Right ventricle myocardium inferior (tissue), 1 donor: ENCODE measurements at places on chromosomes 11 and 22.
A peak's percentile ranks its signal among the peaks of the same experiment; 100 is the strongest.

GRCh38 chr22:45240810-45241631 is at the start of gene KIAA0930:
Gene KIAA0930 (minus strand): TSS chr22:45240894. CDS start chr22:45240703, 191 bp downstream.
- DNase-seq, result peak; percentile 91

- DNase-seq, result no peak
Observed at GRCh38 chr11:111459506-111460270, 52.5 kb downstream of the BTG4 start.

DNA sequence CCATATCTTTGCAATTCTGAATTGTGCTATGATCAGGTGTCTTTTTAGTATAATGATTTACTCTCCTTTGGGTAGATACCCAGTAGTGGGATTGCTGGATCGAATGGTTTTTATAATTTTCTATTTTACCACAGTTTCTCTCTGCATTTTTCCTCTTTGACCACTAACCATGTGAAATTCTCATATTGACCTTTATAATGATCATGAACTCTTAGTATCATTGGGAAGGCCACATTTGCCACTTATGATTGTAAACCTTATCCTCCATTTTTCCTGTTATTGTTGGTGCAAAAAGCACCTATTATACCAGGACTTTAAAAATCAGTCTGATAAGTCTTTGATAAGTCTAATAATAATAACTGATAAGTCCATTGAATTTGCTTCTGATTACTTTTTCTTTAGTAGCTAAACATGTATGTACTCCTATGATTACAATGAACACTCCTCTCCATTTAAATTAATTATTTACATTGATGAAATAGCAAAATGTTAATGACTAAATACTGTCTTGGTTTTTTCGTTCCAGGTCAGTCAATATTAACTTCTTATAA is 9.6 kb downstream of the NEAT1 start:
- DNase-seq, result no peak

DNA sequence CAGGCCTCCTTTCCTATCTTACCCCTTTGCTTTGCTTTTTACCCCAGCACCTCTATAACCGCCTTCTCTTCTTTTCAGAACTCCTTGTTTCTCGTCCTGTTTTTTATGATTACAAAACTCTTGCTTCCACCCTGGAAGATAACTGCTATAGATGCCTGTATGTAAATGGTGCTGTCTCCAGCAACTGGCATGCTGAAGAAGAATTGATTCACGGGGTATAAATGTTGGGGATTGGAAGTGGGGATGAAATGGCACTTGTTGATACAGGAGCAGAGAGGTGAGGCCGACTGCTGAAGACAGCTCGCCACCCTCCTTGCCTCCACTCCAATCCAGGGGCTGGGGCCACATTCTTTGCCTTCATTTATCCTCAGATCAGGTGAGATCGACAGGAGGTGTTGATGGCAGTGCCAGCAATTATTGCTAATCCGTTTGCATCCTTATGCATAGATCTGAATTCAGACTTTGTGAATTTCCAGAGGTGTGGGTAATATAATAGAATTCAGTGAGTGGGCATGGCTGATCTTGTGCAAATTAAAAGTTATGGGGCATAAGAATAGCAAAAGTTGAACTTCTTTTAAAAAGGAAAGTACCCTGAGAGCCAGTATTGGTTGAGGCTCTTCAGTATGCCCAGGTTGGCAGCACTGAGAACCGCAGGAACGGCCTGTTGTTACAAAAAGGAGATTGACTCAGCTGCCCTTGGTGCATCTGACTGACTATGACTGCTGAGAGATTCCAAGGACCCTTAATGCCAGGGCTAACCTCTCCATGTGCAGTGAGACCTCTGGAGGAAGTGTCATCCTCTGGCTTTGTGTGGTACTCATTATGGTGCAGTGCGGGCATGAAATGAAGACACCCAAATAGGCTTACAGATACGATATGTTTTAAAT is 5.3 kb downstream of the NEAT1 start:
- no peak for DNase-seq

DNA sequence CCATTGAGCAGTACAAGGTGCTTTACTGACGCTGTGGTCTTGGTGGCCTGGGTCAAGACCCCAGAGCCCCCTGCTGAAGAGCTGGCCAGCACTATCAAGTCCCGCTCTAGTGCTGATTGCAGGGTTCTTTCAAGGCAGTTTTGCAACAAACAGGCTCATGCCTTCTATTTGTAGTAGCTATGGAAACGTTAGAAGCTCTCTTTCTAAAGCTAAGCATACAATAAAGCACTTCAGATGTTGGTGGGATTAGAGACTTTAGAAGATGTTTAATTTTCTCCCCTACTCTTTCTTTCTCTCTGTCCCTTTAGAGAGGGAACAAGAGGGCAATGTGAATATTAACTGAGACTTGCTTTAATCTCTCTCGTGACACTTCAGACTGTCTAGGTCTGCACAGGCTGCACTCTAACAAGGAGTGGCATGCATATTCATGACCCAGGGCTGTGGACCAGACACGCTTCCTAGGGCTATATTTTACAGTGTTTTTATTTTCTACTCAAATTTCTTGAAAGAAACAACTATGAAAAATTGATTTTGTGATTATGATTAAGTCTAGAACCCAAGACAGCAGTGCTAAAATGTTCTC is 138.6 kb downstream of the WNT7B start:
- no peak for DNase-seq

- no peak for DNase-seq
Observed at GRCh38 chr11:133895061-133895479, 49.8 kb upstream of the SPATA19 start.

DNA sequence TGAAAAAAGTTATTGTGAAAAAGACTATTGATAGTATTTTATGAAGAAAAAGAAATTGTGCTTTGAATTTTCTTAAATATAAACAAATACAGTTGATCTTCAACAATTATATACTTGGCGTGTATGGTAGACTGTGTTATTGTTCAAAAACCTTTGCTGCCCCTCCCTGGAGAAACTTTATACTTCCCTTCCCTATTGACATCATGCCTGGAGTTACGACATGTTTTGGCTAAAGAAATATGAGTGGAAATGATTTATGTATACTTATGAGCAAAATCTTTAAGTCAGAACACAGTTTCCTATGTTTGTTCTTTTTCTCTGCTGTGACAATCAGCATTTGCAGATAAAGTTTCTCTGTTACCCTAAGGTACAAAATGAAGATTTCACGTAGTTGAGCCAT is 243.8 kb downstream of the TMEM135 start:
- DNase-seq, result no peak

DNA sequence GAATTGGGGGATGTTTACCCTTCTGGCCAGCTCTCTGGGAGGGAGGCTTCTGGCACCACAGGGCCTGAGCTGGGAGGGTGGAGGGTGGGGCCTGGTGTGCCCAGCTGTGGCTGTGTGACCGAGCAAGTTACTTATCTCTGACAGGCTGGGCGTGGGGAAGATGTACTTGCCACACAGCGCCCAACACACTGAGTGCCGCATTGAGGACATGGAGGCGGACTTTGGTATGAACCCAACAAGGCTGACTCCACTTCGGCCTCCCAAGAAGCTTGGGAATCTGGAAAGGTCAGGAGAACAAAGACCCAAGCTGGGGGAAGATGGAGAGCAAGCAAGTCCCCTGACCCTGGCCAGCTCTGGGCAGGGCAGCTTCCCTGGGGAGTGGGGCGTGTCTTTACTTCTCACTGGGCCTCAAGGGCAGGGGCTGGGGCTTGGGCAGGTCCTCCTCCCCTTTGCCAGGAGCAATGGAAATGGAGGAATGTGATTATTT is 2.4 kb upstream of the MGAT3 start:
- DNase-seq, result no peak

- no peak for DNase-seq
Observed at GRCh38 chr22:36325154-36326031, 62.4 kb downstream of the MYH9 start.

DNA sequence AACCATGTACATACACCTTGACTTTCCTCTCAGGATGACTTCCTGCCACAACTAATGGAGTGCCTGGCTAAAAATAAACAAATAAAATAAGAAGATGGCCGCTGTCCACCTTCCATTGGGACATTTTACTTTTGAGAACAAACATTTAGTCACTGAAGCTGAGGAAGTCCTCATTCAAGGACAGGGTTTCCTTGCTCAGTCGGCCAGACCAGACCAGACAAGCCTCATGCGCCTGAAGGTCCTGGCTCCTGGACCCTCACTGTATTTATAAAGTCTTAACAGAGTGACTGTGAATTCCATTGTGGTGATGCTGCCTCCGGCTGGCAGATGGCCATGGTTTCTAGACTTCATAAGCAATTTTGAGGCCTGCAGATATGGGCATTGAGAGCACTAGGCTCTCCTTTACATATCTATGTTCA is 114.5 kb downstream of the MAML2 start:
- DNase-seq, result no peak

DNA sequence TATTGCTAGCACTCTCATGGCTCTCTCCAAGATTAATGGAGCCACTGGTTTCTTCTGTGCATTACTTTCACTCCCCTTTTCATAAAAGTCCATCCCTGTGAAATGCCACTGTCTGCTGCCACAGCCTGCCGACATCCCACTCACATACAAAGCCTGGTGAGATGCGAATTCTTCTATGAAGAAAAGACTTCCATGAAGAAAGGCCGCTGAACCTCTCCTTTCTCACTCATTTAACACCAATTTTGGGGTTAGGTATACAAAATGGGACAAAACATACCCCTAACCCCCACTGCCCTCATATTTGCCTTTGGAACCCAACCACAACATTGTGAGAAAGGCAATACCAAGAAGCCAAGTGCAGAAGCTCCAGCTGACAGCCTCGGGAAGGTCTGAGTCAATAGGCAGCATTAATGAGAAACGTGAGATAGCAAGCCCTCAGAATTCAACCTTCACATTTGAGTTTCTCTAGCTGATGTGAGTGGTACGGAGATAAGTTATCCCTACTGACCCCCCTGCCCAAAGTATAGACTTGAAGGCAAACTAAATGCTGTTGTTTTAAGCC is 156.4 kb downstream of the ATG16L2 start:
- DNase-seq, result no peak

GRCh38 chr11:113148652-113149051 is 165.7 kb upstream of the TTC12 start:
- no peak for DNase-seq

GRCh38 chr11:12666915-12667314 is 7.3 kb upstream of the TEAD1 start:
- no peak for DNase-seq

GRCh38 chr11:73147771-73148681 is 5.9 kb upstream of the FCHSD2 start:
- peak; percentile 75 for DNase-seq

GRCh38 chr11:106092446-106092845 is 15.0 kb downstream of the AASDHPPT start:
- DNase-seq, result no peak

DNA sequence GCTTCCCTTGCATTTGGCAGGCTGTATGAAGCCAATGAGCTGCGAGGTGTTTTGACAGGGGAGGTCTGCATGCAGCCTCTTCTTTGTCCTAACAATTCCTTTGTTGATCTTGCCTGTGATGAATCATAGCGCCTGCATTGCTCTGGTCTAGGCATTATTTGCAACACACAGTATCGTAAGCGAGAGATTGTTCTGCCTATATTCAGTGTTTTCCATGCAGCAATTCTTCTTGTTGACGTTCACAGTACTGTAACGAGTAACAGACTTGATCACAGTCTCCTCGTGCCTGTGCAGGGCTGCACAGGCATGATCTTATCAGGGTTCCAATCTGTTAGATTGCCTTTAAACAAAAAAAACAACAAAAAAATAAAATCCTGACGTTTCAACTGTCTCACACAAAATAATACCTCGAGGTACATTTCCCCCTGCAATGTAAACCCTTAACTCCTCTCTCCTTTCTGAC is 13.9 kb upstream of the ADSL start:
- no peak for DNase-seq

DNA sequence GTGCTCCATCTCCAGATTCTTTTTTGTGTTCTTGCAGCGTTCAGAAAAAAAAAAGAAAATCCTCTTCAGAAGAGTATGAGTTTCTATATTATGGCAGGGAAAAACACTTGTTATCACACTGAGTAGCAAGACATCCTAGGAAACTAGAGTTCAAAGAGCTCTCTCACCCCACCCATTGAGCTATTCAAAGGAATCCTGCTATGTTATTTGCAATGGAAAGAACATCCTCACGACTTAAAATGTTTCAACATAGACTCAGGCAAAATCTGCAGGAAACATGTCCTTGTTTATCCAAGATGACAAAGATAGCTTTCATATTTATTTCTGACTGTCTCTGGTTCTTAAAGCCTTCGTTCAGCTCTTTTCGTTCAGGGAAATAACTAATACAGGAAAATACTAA is 331.6 kb upstream of the ANO5 start:
- no peak for DNase-seq

DNA sequence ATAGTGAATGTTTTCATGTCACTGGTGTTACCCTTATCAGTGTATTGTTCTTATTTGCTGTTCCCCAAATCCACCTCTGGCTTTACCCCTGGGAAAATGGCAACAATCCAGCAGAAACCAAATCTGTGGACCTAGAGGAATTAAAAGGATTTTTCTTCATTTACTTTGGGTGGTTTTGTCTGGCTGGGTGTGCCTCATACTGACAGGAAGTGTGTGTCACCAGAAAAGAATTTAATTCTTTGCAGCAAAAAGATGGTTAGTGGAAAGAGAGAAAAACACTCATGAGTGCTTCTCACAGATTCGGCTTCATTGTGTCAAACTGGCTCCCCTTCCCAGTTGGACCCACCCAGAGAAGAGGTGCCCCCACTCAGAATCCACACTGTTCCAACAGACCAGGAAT is 38.9 kb downstream of the FZD4 start:
- DNase-seq, result no peak

GRCh38 chr11:102047305-102047924 is at the start of gene CFAP300:
Gene CFAP300 (plus strand): TSS chr11:102047437. CDS start chr11:102047471, 34 bp downstream.
- DNase-seq, result peak; percentile 95

DNA sequence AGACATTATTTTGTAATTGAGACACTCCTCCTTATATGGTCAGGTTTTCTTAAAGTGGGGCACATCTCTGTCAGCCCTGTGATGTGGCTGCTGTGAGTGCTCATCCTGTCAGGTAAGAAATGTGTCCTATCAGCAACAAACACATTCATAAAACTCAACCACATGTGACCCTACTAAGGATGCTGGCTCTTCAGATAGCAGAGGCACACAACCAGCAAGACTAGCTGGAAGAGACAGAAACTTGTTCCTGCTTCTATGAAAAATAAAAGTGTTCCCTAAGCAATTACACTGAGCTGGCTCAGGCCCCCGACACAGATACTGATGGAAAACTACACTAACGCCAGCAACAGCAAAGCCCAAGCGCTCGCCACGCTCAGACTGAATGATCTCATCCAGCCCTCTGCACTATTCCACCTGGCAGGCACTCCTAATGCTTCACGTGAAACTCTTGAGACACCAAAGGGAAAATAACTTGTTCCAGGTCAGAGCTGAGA is 49.8 kb upstream of the CYP2D6 start:
- no peak for DNase-seq

- no peak for DNase-seq
Observed at GRCh38 chr11:96964661-96965060, 574.8 kb downstream of the JRKL start.

DNA sequence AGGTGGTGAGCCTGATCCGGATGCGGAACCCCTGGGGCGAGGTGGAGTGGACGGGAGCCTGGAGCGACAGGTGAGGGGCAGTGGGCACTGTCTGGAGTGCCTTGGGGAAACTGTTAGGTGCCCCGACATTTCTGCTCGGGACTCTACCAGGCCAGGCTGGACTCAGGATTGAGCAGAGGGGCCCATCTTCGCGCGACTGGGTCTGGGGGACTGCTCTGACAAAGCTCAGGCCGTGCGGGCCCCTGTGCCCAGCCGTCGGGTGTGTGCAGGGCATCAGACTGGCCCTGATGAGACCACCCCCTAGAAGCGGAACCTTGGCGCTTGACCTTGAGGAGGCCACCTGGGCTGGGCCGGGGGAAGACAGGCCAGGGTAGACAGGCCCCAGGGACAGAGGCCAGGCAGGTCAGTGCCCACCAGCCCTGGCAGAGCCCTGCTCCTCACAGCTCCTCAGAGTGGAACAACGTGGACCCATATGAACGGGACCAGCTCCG is 6.3 kb downstream of the CAPN1 start:
- no peak for DNase-seq
